LHCN-M2 (cell line): ENCODE measurements at places on chromosomes 1 and 21. TPM values are rescaled to one million over a fixed set of nuclear protein-coding genes. Genes with fewer than 3 reads are reported as not detected.

GRCh38 chr1:187009320-187009719 lies 180.6 kb downstream of the PLA2G4A start:
- DNase-seq: no peak

- DNase-seq: peak; percentile 32
These were observed 235.2 kb downstream of the KCNT2 start for GRCh38 chr1:196372896-196373536.

DNA sequence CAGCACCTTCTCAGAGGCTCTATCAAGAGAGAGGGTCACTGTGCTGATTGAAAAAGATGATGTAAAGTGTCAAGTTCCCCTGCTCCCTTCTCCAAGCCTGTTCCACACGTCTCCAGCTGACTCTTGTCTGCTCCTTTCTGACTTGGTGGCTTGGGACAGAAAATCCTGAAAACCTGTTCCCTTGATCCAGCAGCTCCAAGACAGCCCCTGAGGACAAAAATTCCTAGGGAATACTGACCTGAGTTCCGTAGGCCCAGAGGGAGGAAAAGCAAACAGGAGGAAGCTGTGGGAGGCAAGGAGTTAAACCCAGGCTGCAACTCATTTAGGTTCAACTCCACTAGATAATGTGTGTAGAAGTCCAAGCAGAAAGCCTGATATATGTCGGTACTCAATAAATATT lies 42.1 kb upstream of the ATP2B4 start:
- DNase-seq: no peak

NPR1 gene
- not detected in 2 replicates for total RNA-seq
